ENCODE measurements at places on chromosomes 2 and 18.

DNA sequence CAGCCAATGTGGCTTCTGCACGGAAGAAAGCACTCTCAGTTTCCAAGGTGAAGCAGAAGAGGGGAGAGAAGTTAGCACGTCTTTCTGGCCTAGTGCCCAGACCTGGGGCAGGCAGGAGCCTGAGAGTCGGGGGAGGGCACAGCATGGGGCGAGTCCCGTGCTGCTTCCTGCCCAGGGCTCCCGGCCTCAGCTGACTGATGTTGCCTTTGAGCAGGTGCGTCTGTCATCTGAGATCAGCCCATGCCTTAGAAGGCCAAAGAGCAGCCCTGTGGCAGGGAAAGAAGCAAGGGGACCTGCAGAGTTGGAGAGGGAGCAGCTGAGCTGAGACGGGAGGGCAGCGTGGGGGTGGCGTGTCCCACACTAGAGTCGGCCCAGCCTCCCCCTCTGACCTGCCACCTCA lies 3.3 kb downstream of the KCNIP3 start:
- DNase-seq: no peak

DNA sequence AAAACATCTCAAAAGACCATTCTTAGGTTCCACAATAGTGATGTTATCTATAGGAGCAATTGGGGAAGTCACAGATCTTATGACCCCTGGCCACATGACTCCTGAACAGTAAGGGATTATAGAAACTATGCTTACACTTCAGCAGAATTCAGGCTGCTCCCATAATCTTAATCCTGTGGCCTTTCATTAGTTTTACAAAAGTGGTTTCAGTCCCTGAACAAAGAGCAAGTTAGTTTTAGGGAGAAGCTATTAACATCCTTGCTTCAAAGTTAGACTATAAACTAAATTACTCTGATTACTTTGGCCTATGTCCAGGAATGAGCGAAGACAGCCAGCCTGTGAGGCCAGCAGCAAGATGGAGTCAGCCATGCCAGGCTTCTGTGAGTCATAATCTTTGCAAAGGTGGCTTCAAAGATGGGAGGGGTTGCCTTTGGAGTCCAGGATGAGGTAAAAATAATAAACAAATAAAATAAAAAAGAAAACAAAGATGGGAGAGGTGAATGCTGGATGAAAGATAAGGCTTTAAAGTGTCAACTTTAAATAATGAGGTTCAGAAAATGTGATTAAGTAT lies 168.7 kb upstream of the NDUFV2 start:
- DNase-seq: no peak

GRCh38 chr18:3248658-3249359 lies 1.2 kb downstream of the MYL12A start:
- DNase-seq: no peak

DNA sequence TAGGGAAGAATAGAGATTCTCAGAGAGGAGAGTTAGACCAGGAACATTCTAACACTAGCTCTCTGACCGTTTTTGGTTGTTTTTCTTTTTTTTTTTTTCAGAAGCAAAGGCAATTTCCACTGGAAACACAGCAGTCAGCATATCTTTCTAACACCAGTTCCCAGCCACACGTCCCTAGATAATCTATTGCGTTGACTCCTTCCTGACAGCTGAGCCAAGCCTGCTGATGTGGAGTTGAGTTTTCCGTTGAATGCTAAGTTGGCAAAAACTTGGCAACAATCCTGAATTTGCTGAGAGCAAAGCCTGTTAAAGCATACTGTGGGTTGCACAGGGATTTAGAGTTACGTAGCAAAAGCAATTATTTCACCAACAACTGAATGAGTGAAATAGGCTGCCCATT lies 19.3 kb downstream of the GAD1 start:
- DNase-seq: no peak

- peak; percentile 9 for DNase-seq
Observed at GRCh38 chr2:205024822-205025518, 479.7 kb downstream of the PARD3B start.

GRCh38 chr2:240360645-240361475 lies 74.6 kb upstream of the GPC1 start:
- DNase-seq: no peak

- no peak for DNase-seq
Observed at GRCh38 chr2:23355001-23355400, 30.0 kb upstream of the KLHL29 start.

GRCh38 chr2:10297191-10297830 lies 5.4 kb upstream of the HPCAL1 start:
- DNase-seq: no peak

GRCh38 chr2:201218780-201219179 lies 35.8 kb downstream of the CASP10 start:
- no peak for DNase-seq

- DNase-seq: no peak
Observed at GRCh38 chr2:119286661-119287060, 63.0 kb downstream of the STEAP3 start.

DNA sequence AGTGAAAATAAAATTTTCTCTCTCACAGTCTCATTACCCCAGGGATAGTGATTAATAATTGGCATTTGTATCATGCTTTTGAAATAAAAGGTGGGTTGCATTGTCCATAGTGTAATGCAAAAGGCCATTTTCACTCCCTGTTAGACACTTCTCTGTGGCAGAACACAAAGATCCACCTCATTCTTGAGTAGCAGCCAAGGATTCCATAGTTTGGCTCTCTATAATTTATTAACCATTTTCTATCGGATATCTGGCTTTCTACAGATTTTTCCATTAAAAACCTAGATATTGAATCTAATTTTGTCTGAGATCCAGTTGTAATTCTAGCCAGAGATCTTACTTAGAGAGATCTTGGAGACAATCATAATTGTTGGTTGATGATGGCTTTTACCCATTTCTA lies 39.0 kb downstream of the CDCA7 start:
- no peak for DNase-seq

- DNase-seq: peak; percentile 19
Observed at GRCh38 chr2:169001116-169001815, 29.9 kb downstream of the ABCB11 start.

DNA sequence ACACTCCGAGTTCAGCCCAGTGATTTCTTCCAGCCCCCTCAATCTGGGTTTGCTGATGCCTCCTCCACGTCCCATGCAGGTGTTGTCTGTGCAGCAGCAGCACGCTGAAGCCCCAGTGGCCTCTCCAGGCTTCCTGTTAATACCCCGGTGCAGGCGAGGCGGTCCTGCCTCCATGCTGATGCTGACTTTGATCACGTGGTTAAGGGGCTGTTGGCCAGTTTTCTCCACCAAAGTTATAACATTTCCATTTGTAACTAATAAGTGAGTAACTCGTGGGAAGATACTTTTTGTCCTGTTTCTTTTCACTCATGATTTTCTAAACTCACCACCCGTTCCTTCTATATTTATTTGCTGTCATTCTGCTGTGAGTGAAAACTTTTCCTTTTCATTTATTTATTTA lies 42.5 kb upstream of the TMEM18 start:
- no peak for DNase-seq

GRCh38 chr2:170925923-170926322 lies 3.1 kb upstream of the GORASP2 start:
- no peak for DNase-seq

DNA sequence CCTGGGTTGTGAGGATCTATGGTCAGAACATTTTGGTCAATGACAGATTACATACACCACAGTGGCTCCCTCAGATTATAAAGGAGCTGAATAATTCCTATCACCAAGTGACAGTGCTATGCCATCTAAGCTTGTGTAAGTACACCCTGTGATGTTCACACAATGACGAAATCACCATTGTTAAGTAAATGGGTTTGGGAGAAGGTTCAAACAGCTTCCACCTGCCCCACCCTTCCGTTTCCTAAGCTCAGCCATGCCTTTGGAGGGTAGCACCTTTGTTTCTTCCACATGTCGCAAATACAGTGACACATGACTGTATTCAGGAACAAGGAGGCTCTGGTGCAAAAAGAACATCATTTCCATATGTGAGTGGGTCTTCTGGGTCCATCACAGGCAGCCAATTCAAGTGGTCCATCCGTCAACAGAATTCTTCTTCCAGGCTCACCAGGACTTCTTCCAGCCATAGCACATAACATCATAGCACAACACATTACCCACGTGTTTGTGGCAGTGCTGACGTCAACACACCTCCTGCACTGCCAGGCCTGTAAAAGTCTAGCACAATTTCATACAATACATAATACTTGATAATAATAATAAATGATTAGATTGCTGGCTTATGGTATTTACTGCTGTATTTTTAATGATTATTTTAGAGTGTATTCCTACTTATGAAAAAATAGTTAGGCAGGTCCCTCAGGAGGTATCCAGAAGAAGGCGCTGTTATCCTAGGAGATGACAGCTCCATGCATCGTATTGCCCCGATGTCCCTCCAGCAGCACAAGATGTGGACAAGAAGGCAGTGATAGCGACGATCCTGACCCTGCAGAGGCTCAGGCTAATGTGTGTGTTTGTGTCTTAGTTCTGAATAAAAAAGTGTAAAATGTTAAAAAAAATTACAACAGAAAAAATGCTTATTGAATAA lies 264.8 kb downstream of the ANAPC1 start:
- DNase-seq: no peak

GRCh38 chr2:80621656-80622055 lies 317.1 kb upstream of the LRRTM1 start:
- DNase-seq: no peak

- no peak for DNase-seq
Observed at GRCh38 chr2:70173520-70173919, 17.3 kb downstream of the C2orf42 start.

- DNase-seq: no peak
Observed at GRCh38 chr2:123438675-123439074, 586.4 kb upstream of the CNTNAP5 start.

DNA sequence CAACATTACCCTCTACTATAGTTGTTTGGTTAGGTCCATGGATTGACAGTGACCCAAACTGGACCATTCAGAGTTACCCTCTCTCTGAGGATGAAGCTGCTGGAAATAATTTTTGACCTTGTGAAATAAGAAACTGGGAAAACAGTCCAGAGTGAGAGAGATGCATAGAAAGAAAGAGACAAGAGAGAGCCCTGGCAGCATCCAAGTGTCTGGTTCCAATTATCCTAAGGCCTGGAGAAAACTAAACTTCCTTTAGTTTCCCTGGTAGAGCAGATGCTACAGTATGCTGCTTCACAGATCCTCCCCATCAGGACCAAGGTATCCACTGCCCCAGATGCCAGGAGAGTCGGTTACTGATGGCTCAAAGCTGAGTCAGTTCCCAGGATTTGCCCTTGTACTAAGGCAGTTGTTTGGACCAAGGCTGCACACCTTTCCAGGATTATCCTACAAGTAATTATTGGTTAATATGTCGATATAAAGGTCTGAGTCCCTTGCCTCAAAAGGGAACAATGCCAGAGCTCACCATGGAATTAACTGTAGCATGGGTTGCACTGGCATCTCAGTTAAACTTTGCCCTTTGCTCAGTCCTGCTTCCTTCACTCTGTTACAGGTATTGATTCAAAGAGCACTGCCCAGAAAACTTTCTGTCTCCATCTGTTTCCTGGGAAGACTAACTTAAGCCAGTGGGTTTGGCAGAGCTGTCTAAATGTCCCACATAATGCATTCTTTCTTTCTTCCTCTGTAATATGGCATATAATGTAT lies 14.6 kb upstream of the CHN1 start:
- DNase-seq: no peak

GRCh38 chr18:58213440-58213839 lies 169.4 kb downstream of the NEDD4L start:
- DNase-seq: no peak

DNA sequence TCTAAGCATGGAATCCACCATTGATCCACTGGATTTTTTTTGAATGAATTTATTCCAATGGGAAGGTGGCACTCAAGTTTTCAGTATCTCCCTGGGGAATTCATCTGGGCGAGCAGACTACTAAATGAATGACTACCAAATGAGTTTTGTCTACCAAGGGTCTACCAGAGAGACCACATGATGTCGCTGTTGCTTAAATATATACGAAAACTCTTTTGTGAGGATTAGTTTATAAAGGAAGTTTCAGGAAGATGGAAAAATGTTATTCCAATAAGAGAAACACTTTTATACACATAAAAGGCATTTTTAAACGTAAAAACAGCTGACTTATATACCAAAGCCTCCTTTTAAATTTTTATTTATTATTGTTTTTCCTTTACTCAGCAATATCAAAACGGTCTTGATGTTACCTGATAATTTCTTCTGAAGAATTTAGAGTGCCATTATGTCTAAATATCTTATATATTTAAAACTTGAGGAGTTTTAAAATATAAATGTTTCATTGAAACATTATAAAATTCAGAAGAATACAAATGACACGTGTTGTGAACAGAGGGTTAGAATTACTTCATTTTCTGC lies 139.7 kb downstream of the HRH4 start:
- no peak for DNase-seq

GRCh38 chr2:70516596-70516995 lies 37.0 kb downstream of the TGFA start:
- no peak for DNase-seq

GRCh38 chr2:69060938-69061501 lies 48.0 kb downstream of the ANTXR1 start:
- no peak for DNase-seq

GRCh38 chr18:53950545-53950944 lies 273.9 kb downstream of the MBD2 start:
- no peak for DNase-seq

Measured in stimulated activated CD4-positive, alpha-beta T cell treated with anti-CD3 and anti-CD28 coated beads, Interleukin-4, amount 100 ng/mL, for 48 hours (primary cell).